ENCODE measurements at places on chromosomes 2 and 18.

GRCh38 chr2:138421315-138421970 lies 80.1 kb upstream of the SPOPL start:
- DNase-seq: no peak

DNA sequence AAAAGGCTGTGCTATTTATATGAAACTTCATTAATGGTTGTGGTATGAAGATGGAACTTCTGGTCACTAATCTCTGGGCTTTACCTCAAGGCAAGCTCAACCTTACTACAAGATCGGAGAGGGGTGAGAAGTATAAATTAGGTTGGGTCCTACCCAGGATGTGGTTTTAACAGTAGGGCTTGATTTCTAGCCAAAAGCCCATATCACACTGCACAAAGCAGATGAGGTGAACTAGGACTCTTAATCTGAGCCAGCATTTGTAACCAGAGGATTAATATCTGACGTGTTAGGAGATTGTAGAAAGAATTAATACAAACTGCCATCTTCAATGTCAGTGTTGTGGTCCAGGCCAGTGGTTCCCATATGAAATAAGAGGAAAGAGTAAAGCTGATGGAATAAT lies 86.4 kb upstream of the RGPD4 start:
- no peak for DNase-seq

GRCh38 chr18:79953971-79954651 lies 2.7 kb upstream of the SLC66A2 start:
- peak; percentile 39 for DNase-seq

DNA sequence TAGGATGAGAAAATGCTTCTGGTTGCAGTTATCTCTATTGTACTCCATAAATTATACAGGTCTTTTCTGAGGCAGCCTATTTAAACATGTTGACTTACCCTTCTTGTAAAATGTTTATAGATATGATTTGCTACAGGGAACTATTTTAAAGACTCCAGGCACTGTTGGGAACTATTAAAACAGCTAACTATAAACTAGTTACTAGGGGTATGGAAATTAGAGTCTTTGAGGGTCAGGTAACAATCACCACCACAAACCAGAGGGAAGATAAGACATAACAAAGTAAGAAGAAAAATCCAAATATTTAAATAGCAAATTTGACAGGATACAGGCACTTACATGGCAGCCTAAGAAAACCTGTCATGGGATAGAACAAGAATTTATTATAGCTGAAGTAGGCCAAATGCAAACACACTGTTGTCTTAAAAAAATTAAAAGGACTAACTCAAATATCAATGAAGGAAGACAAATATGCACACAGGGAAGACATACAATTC lies 251.0 kb upstream of the CWC22 start:
- DNase-seq: no peak

GRCh38 chr2:59968441-59968840 lies 585.0 kb downstream of the BCL11A start:
- no peak for DNase-seq

DNA sequence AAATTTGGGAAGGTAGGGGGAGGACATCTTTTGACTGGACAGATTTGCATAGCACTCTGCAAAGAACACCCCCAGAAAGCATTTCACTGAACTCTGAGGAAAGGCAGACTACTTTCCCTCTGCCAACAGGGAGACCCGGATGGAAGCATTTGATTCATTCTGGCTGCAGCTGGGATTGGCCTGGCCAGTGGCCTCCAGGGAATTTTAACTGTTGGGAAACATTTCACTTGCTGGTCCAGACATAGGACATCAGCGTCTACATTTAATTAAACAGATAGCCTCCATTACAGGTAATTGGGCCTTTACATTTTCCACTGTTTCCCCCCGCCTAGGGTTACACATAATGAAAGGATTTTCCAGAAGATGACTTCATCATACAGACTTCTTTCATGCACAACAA lies 92.8 kb downstream of the MARCHF4 start:
- no peak for DNase-seq

DNA sequence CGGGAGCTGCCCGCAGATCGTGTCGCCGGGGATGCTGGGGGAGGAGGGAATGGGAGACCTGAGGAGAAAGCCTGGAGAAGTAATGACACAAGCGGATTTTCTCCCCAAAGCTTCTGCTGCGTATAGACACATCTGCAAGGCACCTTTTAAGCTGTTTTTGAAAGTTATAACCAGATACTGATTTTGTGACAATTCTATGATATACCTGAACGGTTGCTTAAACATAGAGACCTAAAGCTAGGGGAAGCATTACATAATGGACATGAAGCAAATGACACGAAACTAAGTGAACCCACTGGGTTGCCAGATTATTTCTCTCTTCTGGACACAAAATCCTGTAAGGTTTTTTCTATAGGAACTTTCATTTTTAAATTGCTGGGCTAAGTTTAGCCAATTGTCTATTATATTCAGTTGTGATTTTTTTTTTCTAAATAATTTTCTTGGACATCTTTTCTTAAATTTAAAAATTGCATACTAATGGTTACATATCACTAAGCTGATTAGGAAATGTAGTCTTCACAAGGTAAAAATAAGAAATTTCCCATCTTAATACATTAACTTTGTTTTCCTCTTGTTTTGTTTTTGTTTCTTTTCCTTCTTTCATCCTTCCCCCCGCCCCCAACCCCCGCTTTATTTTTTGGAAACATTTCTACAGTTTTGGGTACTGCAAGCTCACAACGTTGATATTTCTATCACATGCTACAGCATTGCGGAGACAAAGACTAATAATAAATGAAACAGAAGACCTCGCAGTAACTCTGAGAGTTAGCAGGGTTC lies 1.3 kb downstream of the OSBPL6 start:
- no peak for DNase-seq

- DNase-seq: no peak
Measured at GRCh38 chr2:9815844-9816279, 27.4 kb upstream of the TAF1B start.

DNA sequence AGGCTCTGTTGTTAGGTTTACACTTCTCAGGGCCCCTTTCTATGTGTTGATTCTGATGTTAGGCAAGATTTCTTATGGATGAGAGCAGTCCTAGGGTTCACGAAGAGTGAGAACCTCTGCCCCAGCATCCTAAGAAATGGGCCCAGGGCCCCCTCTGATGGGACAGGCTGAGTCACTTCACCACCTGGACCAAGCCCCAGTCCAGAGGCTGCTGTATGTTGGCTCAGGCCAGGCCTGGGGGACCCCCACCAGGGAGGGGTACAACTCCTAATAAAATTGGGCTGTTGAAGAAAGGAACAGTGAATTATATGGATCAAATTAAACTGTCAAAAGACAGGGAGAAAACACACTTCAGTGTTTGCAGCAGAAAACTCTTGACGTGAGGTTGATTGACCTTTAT lies 365.9 kb upstream of the HS6ST1 start:
- DNase-seq: no peak

GRCh38 chr2:185785156-185785555 lies 46.6 kb downstream of the FSIP2 start:
- no peak for DNase-seq

Measured in suppressor macrophage treated with lipopolysaccharide for 4 hours (primary cell).